Gastroesophageal sphincter (tissue), 4 donors: ENCODE measurements at places on chromosomes 5 and 9. TPM values are rescaled to one million over a fixed set of nuclear protein-coding genes. Genes with fewer than 3 reads are reported as not detected.

Gene CMYA5
- total RNA-seq = 3.2 TPM

Gene FAM78A
- total RNA-seq = 3.1 TPM

Gene GEMIN5
- 20.6 TPM for total RNA-seq

Gene FAM120AOS
- 80.3 TPM for total RNA-seq

Gene IRX2
- 0.81 TPM for total RNA-seq

Gene TLR4
- total RNA-seq = 10.1 TPM

Gene ZNF366
- total RNA-seq = 2.8 TPM

Gene NUP214
- 68.2 TPM for total RNA-seq

Gene C9
- not detected for total RNA-seq

Gene GOLM1
- 7.7 TPM for total RNA-seq

Gene SLC45A2
- total RNA-seq = not detected

Gene SH3TC2
- total RNA-seq = 5.0 TPM

Gene SLCO4C1
- total RNA-seq = not detected

Gene WDR31
- 2.8 TPM for total RNA-seq

Gene GABRA6
- not detected for total RNA-seq

Gene HDHD3
- total RNA-seq = 31.3 TPM

Gene FRRS1L
- total RNA-seq = 4.6 TPM

Gene PCDHB12
- total RNA-seq = 2.7 TPM

Gene GAPT
- total RNA-seq = 2.2 TPM

Gene LCN1
- total RNA-seq = not detected

Gene PPP2R2B
- total RNA-seq = 1.0 TPM

Gene AQP3
- 19.0 TPM for total RNA-seq

Gene ENHO
- total RNA-seq = not detected

Gene MAN1B1
- 28.9 TPM for total RNA-seq

Gene CBY3
- total RNA-seq = not detected

Gene TAS2R1
- not detected for total RNA-seq

Gene PCDHGA3
- total RNA-seq = 2.5 TPM

Gene ACOT12
- not detected for total RNA-seq

Gene CEP72
- total RNA-seq = 4.7 TPM

Gene ITGA2
- 11.1 TPM for total RNA-seq

Gene MAST4
- total RNA-seq = 16.2 TPM

Gene PTGDS
- total RNA-seq = 48.0 TPM

Gene UBE2D2
- 81.1 TPM for total RNA-seq

Gene CATSPER3
- 0.78 TPM for total RNA-seq

Gene MRPL50
- total RNA-seq = 13.1 TPM

Gene COL5A1
- 86.4 TPM for total RNA-seq

Gene PCA3
- total RNA-seq = 0.16 TPM

Gene ZDHHC12
- total RNA-seq = 23.6 TPM

Gene DAB2
- 121 TPM for total RNA-seq

Gene BARHL1
- not detected for total RNA-seq

Gene ITK
- total RNA-seq = 2.4 TPM

Gene KDM4C
- total RNA-seq = 22.1 TPM

Gene RHOBTB3
- total RNA-seq = 84.9 TPM

Gene FRMD3
- total RNA-seq = 12.9 TPM

Gene LRRC19
- total RNA-seq = not detected
